ENCODE measurements at places on chromosomes 13 and 19.
A peak's percentile ranks its signal among the peaks of the same experiment; 100 is the strongest.

- no peak for DNase-seq
Observed at GRCh38 chr19:49646586-49646985, 4.6 kb downstream of the SCAF1 start.

GRCh38 chr13:23960566-23961156 is 63.4 kb upstream of the C1QTNF9B start:
- DNase-seq = no peak

- DNase-seq = no peak
Observed at GRCh38 chr19:10653482-10653731, 739 bp upstream of the ILF3 start.

- DNase-seq = no peak
Observed at GRCh38 chr19:39943586-39943985, 9.2 kb upstream of the FCGBP start.

- DNase-seq = no peak
Observed at GRCh38 chr19:850221-850978, 1.7 kb upstream of the ELANE start.

DNA sequence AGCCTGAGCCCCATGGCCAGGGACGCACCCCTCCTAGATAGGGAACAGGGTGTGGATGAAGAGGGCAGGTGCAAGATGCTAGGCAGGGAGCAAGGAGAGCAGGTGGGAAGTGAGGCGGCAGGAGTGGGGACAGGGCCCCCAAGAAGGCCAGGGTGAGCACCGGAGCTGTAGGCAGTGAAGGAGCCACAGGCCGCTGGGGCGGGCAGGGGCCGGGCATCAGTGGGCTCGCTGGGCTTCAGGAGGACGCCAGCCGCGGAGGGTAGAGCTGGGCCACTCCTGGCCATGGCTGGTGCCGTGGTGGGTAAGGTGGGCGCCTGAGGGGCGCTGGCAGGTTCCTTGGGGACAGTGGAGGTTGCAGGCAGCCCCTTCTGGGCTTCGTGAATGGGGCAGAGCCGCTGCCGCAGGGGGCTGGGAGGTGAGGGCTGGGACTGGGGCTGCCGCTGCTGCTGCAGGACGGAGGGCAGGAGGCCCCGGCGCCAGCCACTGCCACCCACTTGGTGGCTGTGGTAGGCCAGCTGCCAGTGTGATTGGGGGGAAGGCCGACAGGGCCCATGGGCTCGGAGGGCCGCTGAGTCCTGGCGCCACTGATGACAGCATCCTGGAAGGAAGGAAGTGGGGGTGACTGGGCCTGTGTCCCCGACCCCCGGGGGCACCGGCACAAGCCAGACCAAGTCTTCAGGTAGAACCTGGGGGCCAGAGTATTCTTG is 2.1 kb downstream of the NKPD1 start:
- no peak for DNase-seq

- no peak for DNase-seq
Observed at GRCh38 chr13:49342454-49342853, 94.7 kb downstream of the CDADC1 start.

GRCh38 chr19:45876161-45876410 is 9.9 kb downstream of the IRF2BP1 start:
- DNase-seq = no peak

DNA sequence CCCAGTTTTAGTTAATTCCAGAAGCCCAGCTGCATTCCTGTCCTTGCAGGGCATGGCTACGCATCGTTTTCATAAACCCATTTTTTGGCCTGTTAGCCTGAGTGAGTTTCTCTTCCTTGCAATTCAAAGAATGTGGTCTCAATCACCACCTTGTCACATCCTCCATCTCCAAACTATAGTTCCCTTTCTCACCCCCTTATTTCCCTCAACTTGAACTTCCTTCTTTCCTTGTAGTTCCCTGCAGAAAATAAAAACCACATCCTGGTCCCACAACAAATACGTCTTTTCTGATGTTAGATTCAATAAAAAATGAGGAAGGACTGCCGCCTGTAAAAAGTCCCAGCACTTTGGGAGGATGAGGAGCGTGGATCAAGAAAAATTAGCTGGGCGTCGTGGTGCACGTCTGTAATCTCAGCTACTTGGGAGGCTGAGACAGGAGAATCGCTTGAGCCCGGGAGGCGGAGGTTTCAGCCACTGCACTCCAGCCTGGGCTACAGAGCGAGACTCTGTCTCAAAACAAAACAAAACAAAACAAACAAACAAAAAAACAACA is 13.2 kb downstream of the ADGRE3 start:
- peak; percentile 33 for DNase-seq

DNA sequence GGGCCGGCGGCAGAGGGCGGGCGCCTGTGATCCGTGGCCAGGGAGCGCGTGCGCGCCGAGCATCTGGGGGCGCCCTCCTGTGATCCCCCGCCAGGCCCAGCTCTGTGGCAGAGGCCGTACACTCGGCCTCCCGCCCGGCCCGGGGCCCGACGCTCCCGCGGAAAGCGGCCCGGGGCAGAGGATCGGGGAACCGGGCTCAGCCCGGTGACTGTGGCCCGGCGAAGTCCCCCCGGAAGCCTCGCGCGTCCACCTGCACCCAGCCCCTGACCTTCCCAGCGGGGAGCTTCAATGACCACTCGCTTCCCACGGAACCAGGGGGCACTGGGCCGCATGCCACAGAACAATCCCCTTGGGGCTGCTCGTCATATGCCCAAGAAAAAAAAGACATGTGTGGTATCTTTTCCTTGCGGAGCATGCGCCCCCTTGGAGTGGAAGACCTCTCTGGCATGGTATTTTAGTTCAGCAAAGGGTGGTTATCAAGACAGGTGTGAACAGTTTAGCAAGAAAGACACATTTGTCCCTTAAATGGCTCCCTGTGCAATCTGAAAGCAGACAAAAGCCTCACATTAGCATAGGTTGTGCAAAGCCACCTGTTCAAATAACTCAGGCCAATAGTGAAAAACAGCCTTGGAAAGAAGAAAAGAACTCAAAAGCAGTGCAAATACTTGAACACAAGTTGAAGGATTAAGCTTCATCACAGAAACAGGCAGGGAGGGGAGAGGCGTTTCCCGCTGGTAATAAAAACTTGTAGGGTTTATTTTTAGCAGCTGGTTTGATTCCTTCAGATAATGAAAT is 290.9 kb upstream of the SOX21 start:
- DNase-seq = no peak

DNA sequence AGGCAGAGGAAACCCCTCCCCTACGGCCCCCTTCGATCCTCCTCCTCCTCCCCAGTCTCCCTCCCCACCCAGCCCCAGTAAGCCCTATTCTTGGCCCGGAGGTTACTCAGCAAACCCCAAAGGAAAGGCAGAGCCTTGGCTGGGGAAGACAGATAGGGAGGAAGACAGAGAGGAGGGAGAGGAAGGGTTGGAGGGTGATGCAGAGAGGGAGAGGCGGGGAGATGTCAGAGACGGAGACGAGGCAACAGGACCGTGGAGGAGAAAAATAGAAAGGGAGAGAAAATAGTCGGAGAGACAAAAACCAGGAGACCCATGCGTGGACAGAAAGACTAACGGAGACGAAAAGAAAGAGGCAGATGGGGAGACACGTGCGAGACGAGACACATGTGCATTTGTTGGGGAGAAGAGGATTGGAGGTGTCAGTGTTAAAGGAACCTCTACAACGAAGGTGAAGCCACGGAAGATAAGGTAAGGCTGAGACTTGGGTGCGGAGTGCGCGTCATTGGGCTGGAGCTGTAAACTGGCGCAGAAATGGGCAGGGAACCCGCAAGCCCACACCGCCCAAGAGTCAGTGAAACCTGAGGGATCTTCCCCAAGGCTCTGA is 2.9 kb downstream of the TGFB1 start:
- no peak for DNase-seq

- no peak for DNase-seq
Observed at GRCh38 chr19:48638831-48639381, 1.7 kb upstream of the DBP start.

- no peak for DNase-seq
Observed at GRCh38 chr13:74329962-74330361, 195.8 kb upstream of the KLF12 start.

- no peak for DNase-seq
Observed at GRCh38 chr13:25871389-25872125, 180.3 kb downstream of the SHISA2 start.

DNA sequence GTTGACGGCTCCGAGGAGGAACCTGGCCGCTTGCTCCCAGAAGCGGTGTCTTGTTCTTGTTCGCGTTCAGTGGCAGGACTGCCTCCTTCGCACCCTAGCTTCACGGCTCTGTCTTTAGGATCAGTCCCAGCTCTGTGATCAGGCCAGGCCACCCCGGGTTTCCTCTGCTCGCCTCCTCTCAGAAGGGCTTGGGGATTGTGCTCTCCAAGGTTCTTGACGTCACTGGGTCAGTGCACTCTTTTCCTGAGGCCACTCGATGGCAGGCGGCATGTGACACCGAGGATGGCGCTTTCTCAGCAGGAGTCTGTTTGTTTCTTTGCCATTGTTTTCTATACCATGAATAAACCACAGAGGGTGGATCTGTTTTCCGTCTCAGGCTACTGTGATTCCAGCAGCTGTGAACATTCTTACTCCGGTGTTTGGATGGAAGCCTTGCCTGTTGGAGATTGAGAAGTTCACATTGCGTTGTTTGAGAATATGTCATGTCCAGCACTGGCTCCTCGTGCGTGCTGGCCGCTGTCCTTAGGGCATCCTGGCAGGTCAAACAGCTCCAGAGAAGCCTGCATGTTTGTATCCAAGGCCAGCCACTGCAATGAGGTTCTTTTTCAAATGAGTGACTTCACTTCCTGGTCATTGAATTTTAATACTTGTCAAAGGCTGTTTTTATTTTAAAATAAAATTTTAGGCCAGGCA is 44.5 kb downstream of the SLC7A9 start:
- DNase-seq = no peak

DNA sequence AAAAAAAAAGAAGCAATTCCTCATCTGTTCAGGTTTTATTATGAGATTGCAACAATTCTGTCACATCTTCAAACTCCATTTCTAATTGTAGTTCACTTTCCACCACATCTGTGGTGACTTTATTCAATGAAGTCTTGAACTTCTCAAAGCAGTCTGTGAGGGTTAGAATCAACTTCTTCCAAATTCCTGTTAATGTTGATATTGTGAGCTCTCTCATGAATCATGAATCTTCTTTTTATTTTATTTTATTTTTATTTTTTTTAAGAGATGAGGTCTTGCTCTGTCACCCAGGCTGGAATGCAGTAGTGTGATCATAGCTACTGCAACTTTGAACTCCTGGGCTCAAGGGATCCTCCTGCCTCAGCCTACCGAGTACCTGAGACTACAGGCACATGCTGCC is 19.6 kb downstream of the ARHGAP35 start:
- no peak for DNase-seq

- DNase-seq = peak; percentile 82
Observed at GRCh38 chr13:42991898-42992763, at the start of gene EPSTI1. TSS of gene EPSTI1 (minus strand) at chr13:42992241. CDS start at chr13:42992165, 76 bp downstream.

- DNase-seq = no peak
Observed at GRCh38 chr19:38946229-38947010, 15.7 kb downstream of the MRPS12 start.

DNA sequence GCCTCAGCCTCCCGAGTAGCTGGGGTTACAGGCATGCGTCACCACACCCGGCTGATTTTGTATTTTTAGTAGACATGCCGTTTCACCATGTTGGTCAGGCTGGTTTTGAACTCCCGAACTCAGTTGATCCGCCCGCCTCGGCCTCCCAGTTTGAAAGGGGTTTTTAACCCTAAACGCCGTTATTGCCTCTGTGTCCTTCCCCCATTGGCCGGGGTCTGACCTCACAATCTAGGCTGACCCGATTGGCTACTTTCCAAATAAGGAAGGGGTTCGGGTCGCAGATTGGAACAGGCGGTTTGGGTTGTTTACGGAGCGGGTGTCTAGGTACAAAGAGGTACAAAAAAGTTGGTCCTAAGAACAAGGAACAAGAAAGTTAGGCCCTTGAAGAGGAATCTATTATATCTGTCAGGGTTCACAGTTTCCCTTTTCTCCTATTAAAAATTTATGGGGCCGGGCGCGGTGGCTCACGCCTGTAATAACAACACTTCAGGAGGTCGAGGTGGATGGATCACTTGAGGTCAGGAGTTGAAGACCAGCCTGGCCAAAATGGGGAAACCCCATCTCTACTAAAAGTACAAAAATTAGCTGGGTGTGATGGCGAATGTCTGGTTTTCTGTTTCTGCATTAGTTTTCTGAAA is 1.0 kb downstream of the ZNF253 start:
- peak; percentile 75 for DNase-seq

GRCh38 chr13:27131906-27132305 is 39.7 kb downstream of the USP12 start:
- DNase-seq = no peak

DNA sequence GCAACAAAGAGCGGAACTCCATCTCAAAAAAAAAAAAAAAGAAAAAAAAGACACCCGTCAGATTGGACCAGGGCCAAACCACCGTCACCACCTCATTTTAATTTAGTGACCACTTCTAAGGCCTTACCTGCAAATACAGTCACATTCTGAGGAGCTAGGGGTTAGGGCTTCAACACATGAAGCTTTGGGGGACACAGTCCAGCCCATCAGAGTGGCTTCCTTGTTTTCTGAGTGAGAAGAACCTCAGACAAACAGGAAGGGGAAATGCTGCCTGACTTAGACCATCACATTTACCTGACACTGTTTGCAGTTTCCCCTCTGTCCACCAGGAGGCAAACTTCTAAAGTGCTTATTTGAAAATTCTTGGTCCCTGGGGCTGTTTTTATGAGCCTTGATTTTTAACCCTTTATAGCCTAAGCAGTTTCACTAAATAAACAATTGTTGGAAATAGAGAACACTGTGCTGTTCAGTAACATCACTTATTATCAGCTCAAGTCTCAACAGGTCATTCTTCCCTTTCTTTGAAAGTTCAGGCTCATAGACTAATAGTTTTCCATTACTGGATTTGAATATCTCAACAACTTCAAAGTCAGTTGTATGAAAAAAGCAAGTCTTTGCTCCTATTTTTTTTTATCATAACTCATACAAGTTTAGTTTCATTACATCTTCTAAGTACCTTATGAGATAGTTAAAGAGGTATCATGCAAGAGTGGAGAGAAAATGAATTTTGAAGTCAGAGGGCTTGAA is 74.9 kb upstream of the WASF3 start:
- peak; percentile 67 for DNase-seq

- no peak for DNase-seq
Observed at GRCh38 chr19:16804176-16804575, 25.0 kb upstream of the SIN3B start.

GRCh38 chr13:40017662-40018262 is 362.3 kb downstream of the COG6 start:
- no peak for DNase-seq
